M059J (cell line): ENCODE measurements at places on chromosomes 12 and 14.
A peak's percentile ranks its signal among the peaks of the same experiment; 100 is the strongest.

- DNase-seq, result peak; percentile 86
Observed at GRCh38 chr12:62640910-62641448, 174.4 kb downstream of the MON2 start.

DNA sequence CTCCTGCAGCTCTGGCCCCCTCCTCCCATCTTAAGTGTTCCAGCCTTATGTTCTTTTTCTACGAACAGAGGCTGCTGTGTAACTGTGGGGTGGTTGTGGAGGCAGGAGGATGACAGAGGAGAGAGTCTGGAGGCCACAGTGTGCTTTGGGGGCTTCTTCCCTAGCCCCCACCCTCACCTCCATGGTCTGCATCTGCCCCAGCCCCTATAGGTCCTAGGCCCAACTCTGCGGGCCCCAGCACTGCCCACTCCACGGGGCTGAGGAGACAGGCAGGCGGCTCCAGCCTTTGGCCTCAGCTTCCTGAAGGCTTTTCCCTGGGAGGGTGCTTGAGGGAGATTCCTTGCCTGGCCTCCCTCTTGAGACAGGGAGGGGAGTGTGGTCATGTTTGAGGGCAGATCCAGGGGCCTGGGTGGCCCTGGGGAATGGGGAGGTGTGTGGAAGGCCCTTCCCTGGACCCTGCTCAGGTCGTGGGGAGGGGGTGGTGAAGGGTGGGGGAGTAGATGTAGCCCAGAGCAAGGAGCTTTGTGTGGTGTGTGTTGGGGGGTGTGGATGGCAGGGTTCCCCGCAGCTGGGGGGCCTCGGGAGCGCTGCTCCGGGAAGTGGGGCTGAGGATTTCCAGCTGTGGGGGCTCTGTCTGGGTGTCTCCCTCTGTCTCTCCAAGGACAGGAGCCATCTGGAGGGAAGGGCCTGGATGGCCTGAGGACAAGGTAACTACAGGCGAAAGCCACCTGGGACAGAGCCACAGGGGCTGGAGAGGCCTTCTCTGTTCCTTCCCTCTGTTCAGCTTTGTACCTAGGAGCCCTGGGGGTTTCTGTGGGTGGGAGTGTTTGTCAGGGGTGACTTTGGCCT lies 1.1 kb downstream of the SMIM41 start:
- no peak for DNase-seq

GRCh38 chr12:100566887-100567637 lies 6.4 kb upstream of the GAS2L3 start:
- no peak for DNase-seq

DNA sequence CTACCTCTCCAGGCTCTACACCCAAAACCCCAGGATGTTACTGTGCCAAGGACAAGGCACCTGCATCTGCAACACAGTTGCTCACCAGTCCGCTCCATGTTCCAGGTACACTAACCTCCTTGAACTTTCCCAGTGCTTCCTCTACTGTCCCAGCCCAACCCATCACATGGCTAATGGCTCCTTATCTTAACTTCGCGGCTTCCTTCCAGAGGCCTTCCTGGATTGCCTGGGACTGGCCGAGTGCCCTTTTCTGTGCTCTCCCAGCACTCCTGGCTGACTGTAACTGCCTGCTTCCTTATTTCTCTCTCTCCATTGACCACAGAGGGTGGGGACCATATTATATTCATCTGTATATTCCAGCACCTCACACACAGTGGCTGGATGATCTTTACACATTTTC lies 20.9 kb downstream of the POMT2 start:
- DNase-seq, result no peak

DNA sequence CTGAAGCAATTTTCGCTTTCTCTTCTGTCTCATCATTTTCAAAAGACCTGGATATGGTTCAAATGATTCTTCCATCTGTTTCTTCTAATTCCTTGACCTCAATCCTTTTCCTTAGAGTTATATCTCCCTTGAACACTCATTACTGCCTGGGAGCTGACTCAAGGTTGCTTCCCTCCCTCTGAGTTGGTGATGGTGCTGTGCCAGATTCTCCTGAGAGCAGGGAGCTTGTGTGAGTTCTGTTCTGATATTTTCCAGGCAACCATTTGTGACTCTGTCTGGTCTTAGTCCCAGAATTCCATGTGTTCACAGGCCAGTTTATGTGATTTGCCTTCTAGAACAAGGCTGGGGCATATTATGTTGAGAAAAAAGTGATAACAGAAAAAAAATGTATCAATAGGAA lies 505.1 kb upstream of the SYT1 start:
- DNase-seq, result peak; percentile 19

DNA sequence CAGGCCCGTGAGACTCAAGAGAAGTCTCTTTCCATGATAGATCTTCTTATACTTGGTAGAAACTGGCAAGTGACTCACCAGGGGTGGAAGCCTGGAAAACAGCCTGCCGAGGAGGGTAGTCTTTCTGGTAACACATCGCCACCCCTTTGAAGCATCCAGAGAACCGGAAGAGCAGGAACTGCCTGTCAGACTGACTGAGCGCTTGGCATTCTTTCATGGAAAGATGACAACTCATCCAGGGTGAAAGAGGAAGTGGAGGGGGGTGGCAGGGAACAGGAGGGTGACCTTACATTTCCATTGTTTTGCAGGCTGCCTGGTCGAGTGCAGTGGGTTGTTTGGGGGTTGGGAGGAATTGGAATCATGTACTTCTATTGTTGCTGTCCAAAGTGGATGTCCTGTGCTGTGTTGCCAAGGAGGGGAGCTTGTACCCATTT lies 34.5 kb downstream of the PRKCH start:
- peak; percentile 96 for DNase-seq

GRCh38 chr12:104889735-104890134 lies 68.4 kb downstream of the SLC41A2 start:
- no peak for DNase-seq

GRCh38 chr12:121059031-121059898 lies 20.2 kb upstream of the OASL start:
- peak; percentile 37 for DNase-seq

GRCh38 chr12:54603872-54604271 lies 15.4 kb upstream of the PPP1R1A start:
- DNase-seq, result no peak

DNA sequence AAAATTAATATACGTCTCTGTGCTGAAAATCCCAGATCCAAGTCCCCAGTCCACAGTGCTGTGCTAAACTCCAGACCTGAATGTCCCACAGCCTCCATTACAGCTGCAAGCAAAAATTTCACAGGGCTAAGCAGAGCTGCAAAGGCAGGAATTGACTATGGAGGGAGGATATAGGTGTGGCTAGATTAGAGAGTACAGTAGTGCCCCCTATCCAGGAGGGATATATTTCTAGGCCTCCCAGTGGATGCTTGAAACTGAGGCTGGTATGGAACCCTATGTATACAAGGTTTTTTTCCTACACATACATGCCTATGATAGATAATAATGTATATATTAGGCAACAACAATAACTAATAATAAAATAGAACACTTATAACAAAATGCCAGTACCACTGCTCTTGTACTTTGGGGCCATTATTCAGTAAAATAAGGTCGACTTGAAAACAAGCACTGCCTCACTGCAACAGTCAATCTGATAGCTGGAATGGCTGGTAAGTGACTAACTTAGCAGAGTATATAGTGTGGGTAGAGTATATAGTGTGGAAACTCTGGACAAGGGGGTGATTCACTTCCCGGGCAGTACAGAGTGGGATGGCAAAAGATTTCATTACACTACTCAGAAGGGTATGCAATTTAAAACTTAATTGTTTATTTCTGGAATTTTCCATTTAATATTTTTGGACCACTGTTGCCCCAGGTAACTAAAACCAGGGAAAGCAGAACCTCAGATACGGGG lies 82.7 kb downstream of the C14orf132 start:
- peak; percentile 74 for DNase-seq

DNA sequence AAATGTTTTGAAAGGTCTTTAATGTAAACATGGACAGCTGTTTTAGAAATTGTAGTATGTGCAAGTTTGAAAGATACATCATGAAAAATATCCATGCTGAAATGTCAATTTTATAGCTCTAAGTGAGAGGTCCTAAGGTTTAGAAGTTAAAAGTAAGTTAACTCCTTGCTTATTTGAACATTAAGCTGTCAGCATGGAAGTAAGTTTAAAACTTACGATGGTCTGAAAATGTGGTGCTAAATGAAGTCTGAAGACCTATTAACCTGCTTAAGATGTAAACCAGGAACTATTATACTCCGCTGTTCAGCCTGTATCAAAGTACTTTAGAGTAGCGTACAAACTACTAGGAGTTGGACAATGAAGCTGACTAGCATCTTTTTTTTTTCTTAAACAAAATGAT lies 1082.4 kb downstream of the TMTC2 start:
- no peak for DNase-seq

DNA sequence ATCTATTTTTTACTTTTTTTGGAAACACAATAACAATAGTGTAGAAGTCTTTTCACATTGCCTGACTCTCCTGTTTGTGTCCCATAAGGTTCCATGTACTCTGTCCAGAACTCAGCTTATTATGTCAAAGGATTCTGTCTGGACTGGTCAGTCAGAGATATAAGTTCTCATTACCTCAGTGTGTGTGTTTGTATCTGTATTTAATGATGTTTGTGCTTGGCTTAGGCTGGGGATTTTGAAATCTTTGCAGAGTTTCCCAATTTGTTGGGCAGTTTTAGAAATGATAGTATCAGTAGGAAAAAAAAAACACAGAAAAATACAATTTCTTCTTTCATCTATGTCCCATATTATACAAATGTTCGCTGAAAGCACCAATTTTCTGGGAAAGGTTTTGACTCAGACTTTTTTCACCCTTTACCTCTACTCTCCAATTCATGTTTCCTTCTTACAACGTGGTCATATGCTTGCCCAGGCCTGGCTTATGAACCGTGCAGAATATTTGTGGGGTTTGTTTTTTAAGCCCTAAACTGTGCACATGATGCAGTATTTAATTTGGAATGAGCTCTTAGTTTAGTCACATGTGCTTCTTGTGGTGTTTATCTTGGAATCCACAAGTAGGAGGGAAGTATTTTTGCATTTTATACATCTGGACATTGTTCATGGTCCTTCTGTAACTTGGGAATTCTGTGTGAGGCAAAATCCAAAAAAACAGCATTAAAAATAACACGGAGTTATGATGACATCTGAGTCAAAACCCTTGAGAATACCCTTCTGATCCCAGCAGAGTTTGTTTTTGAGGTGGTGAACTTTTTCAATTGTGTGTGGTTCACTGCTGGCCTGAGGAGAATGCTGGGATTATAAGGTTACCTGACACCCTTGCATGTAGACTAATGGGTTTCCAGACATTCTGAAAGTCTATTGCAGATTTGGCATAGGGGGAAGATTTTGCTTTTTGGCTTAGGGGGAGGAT lies 121.2 kb downstream of the RAD51B start:
- peak; percentile 64 for DNase-seq

DNA sequence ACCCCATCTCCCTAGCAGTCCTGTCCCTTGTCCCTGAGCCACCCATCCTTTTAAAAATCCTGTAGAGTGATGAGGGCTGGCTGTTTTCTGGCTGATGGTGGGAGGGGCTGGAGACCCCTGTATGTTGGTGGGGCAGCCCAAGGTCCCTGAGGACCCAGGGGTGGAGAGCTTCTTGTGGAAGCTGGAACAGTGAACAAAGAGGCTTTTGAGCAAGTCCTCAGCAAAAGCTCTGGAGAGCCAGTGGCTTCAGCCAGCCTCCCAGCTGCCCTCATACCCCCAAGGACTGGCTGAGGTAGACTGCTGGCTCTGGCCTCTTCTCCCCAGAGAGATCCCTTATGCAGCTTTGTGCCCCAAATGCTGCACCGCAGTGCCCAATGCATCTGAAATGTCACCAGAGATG lies 29.2 kb upstream of the COL2A1 start:
- DNase-seq, result no peak

DNA sequence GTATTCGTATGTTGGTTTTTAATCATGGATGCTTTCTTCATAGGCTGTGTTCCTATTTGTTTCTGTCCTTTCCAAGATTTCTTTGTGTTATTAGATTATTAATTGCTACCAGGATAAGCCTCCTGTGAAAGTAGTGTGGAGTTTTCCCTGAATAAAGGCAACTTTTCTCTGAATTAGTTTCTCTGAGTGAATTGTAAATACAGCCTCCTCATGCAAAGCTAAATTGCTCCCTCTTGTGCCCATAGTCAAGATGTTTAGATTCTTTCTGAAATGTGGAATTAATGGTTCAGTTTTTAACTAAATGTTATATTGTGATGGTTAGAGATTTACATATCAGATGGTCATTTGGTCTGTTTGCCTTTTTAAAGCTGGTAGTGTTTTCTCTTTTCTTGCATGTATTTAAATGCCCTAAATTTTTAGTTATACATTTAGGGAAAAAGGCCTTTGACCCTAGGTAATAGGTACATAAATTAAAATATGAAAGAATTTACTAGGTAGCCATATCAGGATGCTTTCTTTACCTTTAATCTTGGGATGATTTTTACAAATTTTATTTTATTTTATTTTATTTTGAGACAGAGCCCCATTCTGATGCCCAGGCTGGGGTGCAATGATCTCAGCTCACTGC lies 8.9 kb downstream of the APAF1 start:
- DNase-seq, result peak; percentile 62

- no peak for DNase-seq
Observed at GRCh38 chr14:21771671-21772070, 98.1 kb upstream of the OR4E1 start.

- no peak for DNase-seq
Observed at GRCh38 chr12:67761566-67761965, 113.0 kb downstream of the DYRK2 start.

- peak; percentile 52 for DNase-seq
Observed at GRCh38 chr14:77782202-77782601, 17.7 kb upstream of the ADCK1 start.

DNA sequence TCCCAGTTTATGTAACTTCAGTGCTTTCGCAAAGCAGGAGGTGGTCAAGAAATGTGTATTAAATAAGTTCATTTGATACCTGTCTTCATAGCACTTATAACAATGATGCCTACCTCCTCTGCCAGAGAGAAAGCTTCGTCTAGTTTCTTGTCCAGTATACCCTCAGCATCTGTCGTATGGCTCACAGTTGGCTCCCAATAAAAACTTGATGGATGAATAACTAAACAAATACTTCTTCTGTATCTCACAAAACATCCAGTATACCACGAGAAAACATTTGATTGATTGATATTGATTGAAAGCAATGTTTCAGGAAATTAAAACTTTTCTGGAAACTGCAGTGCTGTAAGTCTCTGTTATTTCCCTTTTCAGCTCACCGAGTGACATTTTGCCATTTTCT lies 26.9 kb upstream of the PTGDR start:
- DNase-seq, result no peak

- DNase-seq, result peak; percentile 91
Observed at GRCh38 chr12:95838125-95838524, 20.6 kb upstream of the SNRPF start.

DNA sequence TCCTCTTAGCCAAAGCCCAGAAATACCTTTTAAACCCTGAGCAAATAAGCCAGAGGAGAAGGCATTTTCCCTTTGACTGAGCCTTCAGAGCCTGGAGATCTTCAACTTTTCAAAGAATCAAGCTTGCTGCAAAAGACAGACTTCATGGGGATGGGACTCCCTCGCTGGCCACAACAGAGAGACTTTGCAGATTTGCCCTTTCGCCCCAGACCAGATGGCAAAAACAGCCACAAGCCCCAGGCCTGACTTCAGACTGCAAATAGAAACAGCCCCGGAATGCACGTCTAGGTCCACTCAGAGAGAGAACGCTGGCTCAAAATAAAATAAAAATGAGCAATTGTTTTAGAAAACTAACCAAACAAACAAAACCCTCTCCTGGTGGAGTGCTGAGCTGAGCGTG lies 114.6 kb upstream of the MED13L start:
- DNase-seq, result no peak
